ENCODE measurements at places on chromosomes 1 and 21.

DNA sequence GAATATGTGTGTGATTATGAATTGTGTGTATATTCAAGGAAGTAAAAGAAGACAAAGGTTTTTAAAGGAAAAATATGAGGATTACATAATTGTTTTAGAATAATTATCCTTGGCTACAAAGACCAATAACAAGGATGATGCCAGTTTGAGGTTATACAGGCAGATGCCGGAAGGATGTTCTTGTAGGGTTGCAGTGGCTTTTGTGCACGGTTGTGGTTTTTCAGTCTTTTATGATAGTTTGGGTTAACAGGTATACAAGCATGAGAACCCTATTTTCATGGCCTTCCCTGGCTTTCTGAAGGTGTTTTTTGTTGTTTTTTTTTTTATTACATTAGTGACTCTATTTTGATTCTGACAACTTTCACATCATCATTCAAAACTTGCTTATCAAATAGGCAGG lies 4.9 kb downstream of the CR2 start:
- DNase-seq, result no peak

DNA sequence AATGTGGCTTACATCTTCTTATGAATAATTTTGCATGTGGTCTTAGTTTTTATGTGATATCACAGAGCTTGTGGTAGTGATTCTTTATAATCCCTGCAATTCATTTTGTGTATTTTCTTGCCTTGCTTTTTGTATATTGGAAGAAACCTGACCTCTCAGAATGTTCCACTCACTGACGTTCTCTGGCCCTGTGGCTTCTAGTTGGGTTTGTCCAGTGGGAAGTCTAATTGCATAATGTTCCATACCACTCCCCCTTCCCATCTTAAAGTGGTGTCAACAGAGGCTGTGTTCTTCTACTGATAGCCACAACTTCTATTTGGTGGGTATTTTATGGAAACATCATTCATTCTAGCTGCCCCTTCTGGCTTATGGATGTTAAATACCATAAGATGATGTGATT lies 225.3 kb downstream of the BACH1 start:
- DNase-seq, result no peak

DNA sequence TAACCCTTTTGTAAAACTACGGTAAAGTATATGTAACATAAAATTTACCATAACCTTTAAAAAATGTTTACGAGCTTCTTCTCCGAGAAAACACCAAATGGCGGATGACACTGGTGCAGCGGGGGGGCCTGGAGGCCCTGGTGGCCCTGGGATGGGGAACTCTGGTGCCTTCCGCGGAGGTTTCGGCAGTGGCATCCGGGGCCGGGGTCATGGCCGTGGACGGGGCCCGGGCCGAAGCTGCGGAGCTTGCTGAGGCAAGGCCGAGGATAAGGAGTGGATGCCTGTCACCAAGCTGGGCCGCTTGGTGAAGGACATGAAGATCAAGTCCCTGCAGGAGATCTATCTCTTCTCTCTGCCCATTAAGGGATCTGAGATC lies 7.5 kb downstream of the MFSD2A start:
- DNase-seq, result no peak

DNA sequence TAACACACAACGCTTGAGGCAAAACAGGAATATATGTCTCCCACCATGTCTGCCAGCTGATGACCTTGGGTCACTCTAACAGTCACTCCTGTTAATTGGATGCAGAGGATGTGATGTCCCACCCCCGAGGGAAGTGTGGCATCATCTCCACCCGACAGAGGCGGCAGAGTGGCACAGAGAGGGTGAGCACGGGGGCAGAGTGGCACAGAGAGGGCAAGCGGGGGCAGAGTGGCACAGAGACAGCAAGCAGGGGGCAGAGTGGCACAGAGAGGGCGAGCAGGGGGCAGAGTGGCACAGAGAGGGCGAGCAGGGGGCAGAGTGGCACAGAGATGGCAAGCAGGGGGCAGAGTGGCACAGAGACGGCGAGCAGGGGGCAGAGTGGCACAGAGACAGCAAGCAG lies 44.3 kb downstream of the DISP3 start:
- DNase-seq, result no peak

DNA sequence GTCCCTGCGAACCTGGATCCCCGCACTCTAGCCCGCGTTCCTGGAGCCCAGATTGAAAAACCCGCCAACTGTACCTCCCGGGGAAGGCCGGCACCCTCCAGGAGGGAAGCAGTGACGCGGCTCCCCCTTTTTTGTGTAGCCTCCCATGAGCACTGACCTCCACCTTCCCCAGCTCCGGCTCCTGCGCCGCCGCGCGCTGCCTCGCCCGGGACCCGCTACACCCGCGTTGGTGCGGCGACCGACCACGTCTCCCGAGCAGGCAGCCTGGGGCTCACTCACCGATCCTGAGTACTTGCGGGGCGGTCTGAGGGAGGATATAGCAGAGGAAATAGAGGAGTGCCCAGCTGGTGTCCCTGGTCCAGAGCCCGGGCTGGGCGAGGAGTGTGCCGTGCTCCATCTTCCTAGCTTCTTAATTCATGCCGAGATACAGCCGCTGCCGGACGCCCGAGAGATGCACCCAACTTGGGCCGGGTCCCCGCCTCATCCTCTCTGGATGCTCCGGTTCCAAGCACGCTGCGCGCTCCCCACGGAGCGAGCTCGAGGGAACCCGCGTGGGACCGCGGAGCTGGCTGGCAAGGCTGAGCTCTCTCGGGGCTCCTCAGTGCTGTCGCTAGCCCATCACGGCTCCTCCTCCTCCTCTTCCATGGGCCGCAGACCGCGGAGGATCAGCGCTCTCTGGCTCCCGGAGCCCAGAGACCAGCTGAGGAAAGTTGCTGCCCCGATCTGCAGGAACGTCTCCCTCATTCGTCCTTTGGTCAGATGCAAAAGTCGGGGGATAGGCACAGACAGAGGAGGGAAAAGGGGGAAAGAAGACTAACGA lies 482 bp downstream of the GRIK1 start:
- no peak for DNase-seq

GRCh38 chr1:22976461-22977243 lies 4.0 kb upstream of the LACTBL1 start:
- no peak for DNase-seq

DNA sequence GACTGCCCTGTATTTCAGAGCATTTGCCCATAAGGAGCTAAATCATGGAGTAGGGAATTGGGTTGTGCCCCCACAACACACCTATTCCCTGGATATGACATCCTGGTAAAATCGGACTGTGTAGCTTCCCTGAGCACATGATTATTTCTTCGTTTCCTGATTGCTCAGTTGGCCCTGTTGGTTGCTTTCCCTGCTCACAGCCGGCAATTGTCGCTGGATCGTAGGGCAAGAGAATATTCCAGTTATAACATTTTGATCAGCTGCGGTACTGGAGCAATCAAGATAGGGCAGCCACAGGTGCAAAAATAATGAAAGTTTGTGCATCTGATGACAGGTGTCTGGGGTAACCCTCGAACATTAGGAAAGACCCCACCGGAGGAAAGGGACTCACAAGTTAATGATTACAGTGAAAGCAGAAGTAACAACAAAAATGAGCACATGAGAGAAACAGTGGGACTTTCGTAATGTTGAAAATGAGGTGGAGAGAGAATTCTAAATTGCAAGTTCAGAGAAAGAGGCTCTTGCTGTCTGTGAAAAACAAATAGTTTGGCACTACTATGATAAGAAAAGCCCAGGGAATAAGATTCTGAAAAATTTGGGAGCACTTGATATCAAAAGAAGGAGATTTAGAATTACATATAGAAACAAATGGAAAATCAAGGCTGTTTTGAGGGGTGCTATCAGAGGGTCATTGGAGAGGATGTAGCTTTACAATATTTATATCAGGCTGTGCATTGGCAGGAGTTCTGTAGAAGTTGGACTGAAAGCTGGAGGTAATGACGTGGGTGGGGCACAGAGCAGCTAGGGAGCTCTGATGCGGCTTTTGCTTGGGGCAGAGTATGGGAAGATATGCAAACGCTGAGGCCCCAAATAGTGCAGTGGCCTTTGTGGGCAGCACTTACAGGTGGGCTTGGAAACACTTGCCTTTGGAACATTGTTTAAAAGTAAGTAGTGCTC lies at the start of gene MAB21L3:
TSS of gene MAB21L3 (plus strand) at position 833 of the 957 bp plus-strand sequence. CDS start 1,217 bp downstream, outside the sequence.
- DNase-seq, result no peak

- DNase-seq, result no peak
Observed at GRCh38 chr21:44529503-44530125, 10.4 kb downstream of the KRTAP10-1 start.

GRCh38 chr1:67777016-67777415 lies 56.3 kb downstream of the GNG12 start:
- no peak for DNase-seq

DNA sequence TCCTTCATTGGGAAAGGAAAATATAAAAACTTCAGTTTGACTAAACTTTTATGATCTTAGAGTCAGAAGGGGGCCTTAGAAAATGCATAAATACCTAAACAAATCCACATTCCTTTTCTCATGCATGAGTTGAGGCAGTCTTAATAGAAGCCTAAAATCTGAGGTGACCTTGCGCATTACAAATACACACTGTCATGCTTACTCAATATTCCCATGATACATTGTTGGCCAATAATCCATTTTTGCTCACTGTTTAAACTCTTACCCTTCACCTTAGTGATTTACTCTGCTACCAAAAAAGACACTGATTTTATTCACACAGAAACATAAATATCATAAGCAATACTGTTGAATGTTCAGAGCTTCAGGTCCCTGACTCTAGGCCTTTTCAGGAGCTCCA lies 19.1 kb upstream of the TMCO1 start:
- no peak for DNase-seq

GRCh38 chr1:66351913-66352312 lies 182.0 kb upstream of the SGIP1 start:
- DNase-seq, result no peak

DNA sequence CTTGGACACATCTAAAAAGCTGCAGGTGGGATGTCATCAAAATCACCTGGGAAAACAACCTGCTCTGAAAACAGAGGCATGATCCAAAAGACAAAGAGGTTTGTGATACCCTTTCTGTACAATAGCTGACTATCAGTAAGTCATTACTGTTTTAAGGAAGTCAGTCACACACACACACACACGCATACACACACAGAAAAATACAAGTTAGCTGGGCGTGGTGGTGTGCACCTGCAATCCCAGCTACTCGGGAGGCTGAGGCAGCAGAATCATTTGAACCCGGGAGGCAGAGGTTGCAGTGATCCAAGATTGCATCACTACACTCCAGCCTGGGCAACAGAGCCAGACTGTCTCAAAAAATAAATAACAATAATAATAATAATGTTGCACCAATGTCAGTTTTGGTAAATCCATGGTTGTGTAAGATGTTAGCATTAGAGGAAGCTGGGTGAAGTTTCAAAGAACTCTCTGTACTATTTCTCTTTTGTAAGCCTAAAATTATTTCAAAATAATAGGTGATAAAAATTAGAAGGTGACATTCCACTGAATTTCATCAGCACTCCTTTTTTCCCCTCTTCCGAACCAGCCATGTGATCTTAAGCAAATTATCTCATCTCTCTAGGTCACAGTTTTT lies 9.9 kb upstream of the HLCS start:
- no peak for DNase-seq

GRCh38 chr1:24373710-24374109 lies 39.9 kb downstream of the STPG1 start:
- no peak for DNase-seq

GRCh38 chr1:100835866-100836842 lies 58.5 kb downstream of the EXTL2 start:
- DNase-seq, result no peak

- DNase-seq, result no peak
Observed at GRCh38 chr1:104406728-104407127, 657.0 kb downstream of the AMY1C start.

GRCh38 chr1:220001095-220001501 lies 45.2 kb downstream of the EPRS1 start:
- DNase-seq, result no peak

DNA sequence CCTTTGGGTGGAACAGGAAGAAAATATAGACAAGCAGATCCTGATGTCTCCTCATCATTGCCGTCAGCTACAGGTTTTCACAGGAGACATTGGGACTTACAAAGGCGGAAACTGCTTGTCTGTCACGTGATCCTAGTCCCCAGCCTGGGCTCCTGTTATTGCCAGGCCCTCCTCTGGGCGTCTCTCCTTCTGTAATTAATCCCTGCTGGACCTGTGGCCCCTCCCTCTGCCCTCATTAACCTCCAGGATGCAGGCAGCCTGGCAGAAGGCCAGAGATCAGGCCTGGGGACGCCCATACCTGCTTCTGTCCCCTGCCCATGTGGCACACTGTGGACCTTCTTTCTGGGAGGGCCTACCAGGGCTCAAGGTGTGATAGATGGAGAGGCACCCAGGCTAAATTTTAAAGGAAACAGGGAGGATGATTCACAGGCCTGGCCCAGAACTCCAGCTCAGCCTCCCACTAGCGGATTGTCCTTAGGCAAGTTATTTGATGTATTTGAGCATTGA lies 2.4 kb downstream of the S100A5 start:
- DNase-seq, result no peak

- DNase-seq, result no peak
Observed at GRCh38 chr1:31230378-31230777, 9.3 kb downstream of the NKAIN1 start.

DNA sequence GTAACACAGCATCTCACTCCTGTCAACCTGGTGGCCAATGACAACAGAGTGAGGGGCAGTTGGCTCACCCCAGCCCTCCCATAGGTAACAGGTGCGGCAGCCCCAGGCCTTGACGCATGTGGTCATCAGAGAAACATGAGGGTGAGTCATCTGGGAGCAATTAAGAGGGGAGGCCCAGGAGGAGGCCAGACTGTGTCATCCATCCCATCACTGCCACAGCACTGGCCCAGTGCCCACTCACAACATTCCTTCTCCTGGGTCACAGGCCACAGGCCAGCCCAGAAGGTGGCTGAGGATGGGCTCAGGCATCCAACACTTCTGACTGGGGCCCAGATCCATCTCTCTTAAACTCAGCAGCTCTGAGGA lies 17.1 kb downstream of the TEX35 start:
- DNase-seq, result no peak

- no peak for DNase-seq
Observed at GRCh38 chr1:231315887-231316286, 21.8 kb downstream of the EXOC8 start.

DNA sequence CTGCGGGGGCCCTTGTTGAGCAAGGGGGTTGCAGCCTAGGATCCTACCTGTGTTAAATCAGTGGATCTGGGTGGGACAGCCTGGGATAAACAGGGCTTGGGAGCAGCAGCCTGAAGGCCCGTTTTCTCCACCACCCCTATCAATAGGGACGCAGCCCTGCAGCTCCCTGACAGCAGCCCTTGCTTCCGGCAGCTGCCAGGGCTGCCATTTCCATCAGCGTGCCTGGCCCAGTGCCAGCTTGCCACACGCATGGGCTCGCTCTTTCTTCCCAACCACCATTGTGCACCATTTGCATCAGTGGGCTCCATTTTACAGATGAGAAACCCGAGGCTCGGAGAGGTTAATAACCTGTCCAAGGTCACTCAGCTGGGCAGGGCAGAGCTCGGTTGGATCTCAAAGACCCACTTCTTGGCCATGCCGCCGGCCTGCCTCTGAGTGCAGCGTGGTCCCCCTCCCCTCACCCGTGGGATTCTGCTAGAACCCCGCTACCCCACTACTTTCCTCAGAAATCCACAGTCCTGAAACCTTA lies 3.8 kb downstream of the WNT4 start:
- DNase-seq, result no peak

DNA sequence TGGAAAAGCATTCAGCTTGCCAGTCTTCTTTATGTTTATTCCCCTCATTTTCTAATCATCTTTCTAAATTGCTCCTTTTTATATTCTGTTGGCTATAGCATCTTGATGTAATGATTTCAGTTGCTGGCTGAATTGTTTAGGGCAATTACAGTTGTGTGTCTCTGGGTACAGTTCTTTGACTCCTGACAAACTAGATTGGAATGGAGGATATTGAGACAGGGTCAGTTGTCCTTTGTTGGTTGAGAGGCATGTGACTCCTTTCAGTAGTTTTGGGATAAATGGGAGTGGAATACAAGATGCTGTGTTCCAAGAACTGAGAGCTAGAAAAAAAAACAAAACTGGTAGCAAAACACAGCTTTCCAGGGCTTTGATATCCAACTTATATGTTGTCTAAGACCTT lies 1.5 kb downstream of the CENPF start:
- DNase-seq, result no peak
